ENCODE measurements at places on chromosomes 6 and 20.

- no peak for DNase-seq
These were observed 139.6 kb upstream of the NOX3 start for GRCh38 chr6:155595284-155595683.

- no peak for DNase-seq
These were observed 11.2 kb downstream of the CST5 start for GRCh38 chr20:23868321-23868720.

DNA sequence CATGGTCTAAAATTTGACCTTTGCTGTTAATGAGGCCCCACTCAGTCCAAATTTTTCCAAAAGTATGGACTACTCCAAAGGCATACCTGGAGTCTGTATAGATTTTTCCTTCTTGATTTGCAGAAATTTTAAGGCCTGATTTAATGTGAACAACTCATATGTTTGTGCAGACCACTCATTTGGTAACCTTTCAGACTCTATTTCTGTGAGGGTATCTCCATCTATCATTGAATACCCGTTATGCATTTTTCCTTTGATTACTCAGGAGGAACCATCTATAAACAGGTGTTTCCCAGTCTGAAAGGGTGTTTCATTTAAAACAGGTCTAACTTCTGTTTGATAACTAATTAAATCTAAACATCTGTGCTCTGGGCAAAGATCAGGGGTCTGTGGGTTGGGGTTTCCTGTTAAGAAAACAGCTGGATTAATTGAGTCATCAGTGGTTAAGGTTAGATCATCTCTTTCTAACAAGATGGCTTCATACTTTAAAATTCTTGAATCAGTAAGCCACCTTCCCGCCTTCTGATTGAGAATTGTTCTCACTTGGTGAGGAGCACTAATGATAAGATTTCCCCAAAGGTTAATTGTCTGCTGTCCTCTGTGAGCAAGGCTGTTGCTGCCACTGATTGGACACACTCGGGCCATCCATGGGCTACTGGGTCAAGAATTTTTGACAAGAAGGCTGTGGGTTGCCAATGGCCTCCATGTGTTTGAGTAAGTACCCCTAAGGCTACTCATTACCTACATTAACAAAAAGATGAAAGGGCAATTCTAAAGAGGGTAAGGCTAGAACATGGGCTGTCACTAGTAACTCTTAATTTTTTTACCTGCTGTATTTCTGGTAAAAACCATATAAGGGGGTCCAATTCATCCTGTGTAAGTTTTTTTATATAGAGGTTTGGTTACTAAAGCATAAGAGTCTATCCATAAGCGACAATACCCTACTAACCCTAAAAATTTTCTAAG lies 24.1 kb downstream of the HLA-B start:
- DNase-seq = no peak

DNA sequence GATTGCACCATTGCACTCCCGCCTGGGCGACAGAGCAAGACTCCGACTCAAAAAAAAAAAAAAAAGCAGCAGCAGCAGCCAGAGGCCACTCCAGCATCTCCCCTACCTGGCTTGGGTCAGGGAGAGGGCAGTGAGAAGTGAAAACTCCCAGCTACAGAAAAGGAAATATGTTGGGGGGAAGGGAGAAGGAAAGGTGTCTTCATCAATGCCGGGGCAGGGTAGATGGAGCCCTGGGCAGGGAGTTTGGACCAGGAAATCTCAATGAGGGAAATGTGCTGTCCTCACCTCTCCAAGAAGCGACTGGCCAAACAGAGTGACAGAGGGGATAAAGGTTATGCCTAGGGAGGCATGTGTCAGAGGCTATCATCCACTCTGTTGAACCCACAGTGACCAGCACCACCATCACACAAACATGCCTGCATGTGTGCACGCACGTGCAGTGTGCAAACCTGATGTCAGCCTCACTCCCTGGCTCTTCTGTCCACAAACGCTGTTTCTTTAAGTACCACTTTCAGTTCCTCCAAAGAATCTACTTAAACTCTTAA lies 887 bp upstream of the AIF1 start:
- DNase-seq = no peak

DNA sequence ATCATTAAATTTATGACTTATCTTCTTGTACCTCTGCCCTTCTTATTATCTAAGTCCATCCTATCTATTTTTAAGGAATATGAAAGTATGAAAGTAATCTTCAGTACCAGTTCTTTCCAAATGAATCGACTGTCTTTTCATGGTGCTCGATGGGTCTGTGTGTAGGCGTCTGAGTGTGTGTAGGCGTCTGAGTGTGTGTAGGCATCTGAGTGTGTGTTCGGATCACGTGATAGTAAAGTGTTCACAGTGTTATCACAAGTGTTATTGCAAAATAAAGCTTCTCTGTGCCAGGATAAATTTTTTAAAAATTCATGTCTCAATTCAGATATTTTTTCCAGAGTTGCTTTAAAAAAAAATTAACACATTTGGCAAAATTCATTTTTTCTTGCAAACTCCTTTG lies 58.3 kb downstream of the BMP6 start:
- no peak for DNase-seq

GRCh38 chr6:156617376-156617775 lies 159.8 kb upstream of the ARID1B start:
- no peak for DNase-seq

DNA sequence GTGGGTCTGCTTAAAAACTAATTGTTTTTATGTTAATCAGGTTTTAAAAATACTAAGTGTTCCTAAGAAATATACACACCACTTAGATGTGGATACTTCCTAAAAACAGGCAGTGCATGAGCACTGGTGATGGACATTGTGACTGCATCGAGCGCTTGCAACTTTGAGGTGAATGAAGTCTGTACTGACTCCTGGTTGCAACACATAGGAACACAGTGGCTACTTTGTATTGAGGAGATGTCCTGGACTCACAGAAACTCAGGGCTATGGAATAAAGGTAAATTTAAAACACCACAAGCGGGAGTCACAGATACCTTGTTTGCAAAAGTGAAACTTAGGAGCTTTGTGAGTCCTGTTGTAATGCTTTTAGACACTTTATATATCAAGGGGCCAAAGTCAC lies 55.6 kb upstream of the POLR1H start:
- no peak for DNase-seq

- DNase-seq = no peak
These were observed 179.4 kb upstream of the AFDN start for GRCh38 chr6:167647306-167647705.

- DNase-seq = no peak
These were observed 1450.7 kb upstream of the ADGRB3 start for GRCh38 chr6:67184405-67184804.

GRCh38 chr6:135188718-135189117 lies 7.6 kb downstream of the MYB start:
- DNase-seq = no peak

- DNase-seq = no peak
These were observed 912 bp downstream of the SNRNP48 start for GRCh38 chr6:7590918-7591302.

GRCh38 chr20:32227306-32227705 lies 19.6 kb downstream of the POFUT1 start:
- DNase-seq = no peak

- no peak for DNase-seq
These were observed 27.1 kb downstream of the PRR18 start for GRCh38 chr6:166281104-166281503.

DNA sequence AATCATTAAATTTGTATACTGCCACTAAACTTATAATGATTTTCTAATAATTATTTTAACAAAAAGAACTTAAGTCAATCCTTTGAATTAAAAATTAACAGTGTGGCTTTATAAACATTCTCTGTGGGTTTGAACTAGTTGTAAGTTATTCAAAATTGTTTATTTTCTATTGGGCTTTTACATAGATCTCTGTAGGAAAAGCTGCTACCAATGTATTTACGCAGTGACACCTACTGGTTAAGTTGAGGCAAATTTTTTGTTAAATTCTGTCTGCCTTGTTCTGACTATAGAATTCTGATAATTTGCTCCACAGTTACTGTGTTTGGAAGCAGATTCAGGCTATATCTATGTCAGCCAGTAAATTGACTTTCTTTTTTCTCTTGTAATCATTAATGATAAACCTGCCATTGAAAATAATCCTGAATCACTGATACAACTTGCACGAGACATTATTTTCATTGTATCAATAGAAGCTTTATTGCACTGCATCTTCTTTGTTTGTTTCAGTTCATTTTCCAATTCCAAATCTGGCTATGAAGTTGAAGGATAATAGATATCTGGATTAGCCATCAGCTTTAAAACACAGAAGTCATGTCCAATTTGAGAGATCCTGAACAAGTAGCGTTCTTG lies 66.0 kb upstream of the UTRN start:
- DNase-seq = no peak

GRCh38 chr6:41451039-41451438 lies 95.1 kb upstream of the FOXP4 start:
- no peak for DNase-seq

- no peak for DNase-seq
These were observed 43.8 kb downstream of the PTCHD4 start for GRCh38 chr6:48067148-48067712.

- DNase-seq = no peak
These were observed 303.4 kb downstream of the THBS2 start for GRCh38 chr6:168949981-168950857.
